ENCODE measurements at places on chromosomes 4 and X.

- no peak for DNase-seq
Observed at GRCh38 chr4:176350671-176351070, 30.9 kb downstream of the SPCS3 start.

- DNase-seq: no peak
Observed at GRCh38 chrX:139931646-139932072, 1.2 kb downstream of the ATP11C start.

GRCh38 chrX:50638123-50638522 lies 167.5 kb upstream of the DGKK start:
- DNase-seq: no peak

DNA sequence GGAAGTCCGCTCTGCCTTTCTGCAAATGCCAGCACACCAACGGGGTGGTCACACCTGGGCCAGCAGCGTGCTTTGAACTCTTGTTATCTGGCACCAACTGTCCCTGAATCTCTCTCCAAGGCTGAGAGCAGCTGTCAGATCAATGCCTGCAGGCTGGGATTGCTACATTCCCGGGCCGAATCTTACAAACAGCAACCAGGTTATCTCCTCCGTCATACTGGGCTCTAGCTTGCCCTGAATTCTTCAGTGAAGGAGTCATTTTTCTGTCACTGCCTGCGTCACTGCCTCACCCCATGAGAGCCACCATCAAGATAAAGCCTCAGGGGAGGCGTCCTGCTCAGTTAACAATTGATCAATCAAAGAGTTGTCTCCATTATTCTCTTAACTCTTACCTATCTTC lies 329.4 kb upstream of the PPARGC1A start:
- DNase-seq: no peak
